ENCODE measurements at places on chromosomes 7 and 10. TPM values are rescaled to one million over a fixed set of nuclear protein-coding genes. Genes with fewer than 3 reads are reported as not detected.

TDRD1 gene
- not detected for total RNA-seq

CUBN gene
- total RNA-seq = 6.7 TPM

ATRNL1 gene
- 0.77 TPM for total RNA-seq

TPK1 gene
- total RNA-seq = 16.4 TPM

DYDC2 gene
- total RNA-seq = 0.39 TPM

NAT16 gene
- not detected for total RNA-seq

ZC3HAV1 gene
- total RNA-seq = 27.7 TPM

AGAP6 gene
- total RNA-seq = 1.2 TPM

SMKR1 gene
- 0.13 TPM for total RNA-seq

ARPC1B gene
- total RNA-seq = 477 TPM

DGKI gene
- 3.5 TPM for total RNA-seq

NKX2-3 gene
- not detected for total RNA-seq

TACR2 gene
- total RNA-seq = 0.63 TPM

WNT8B gene
- under 0.01 TPM for total RNA-seq

ELMO1 gene
- 46.7 TPM for total RNA-seq
